Myocyte (in vitro differentiated cells): ENCODE measurements at places on chromosomes 5 and 9.

DNA sequence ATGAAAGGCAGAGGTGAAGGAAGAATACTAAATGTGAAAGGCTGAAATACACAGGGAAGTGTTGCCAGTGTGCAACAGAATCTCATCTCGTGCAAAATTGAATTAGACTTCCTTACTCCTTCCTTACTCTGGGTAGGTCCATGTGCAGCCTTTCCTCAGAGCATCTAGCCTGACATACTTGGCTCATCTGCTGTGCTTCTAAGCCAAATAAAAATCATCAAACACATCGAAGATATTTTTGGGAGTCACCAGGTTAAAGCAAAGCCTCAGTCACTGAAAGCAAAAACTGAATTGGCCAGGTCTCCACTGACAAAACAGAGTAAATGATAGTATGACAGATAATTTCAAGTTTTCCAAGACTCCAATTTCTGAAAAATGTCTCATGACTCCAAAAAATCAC, 19.3 kb downstream of the STARD4 start:
- no peak for DNase-seq

GRCh38 chr5:122391621-122392020, 79.6 kb downstream of the SNCAIP start:
- DNase-seq, result no peak

DNA sequence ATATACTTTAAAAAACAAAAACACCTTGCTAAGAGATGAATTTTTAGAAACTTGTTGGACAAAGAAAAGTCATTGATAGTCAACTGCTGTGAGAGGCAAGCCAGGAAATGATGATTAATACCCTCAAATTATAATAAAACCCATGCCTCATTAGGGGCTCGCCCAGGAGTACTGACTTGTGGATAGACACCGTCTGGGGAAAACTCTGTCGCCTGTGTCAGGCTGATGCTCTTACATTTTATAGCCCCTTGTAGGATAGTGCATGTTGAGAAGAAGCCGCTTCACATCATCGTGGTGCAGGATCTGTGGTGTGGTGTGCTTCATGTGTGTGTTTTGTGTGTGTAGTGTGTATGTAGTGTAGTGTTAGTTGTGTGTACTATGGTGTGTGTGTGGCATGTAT, 39.1 kb downstream of the SYK start:
- no peak for DNase-seq

GRCh38 chr5:128494516-128494915, 43.5 kb downstream of the FBN2 start:
- no peak for DNase-seq

- DNase-seq, result no peak
Observed at GRCh38 chr5:72284559-72285423, 35.2 kb downstream of the MRPS27 start.
